ENCODE measurements at places on chromosomes 13 and 19.

GRCh38 chr19:42531313-42531712, 3.0 kb upstream of the CEACAM1 start:
- no peak for DNase-seq

GRCh38 chr13:111663953-111664421, 343.5 kb downstream of the TEX29 start:
- no peak for DNase-seq

GRCh38 chr13:95787356-95788099, 110.6 kb downstream of the DNAJC3 start:
- DNase-seq = no peak

GRCh38 chr19:23525276-23525852, 130.1 kb upstream of the ZNF91 start:
- DNase-seq = no peak

- DNase-seq = no peak
These were observed 605 bp upstream of the TEX30 start for GRCh38 chr13:102774214-102774568.

DNA sequence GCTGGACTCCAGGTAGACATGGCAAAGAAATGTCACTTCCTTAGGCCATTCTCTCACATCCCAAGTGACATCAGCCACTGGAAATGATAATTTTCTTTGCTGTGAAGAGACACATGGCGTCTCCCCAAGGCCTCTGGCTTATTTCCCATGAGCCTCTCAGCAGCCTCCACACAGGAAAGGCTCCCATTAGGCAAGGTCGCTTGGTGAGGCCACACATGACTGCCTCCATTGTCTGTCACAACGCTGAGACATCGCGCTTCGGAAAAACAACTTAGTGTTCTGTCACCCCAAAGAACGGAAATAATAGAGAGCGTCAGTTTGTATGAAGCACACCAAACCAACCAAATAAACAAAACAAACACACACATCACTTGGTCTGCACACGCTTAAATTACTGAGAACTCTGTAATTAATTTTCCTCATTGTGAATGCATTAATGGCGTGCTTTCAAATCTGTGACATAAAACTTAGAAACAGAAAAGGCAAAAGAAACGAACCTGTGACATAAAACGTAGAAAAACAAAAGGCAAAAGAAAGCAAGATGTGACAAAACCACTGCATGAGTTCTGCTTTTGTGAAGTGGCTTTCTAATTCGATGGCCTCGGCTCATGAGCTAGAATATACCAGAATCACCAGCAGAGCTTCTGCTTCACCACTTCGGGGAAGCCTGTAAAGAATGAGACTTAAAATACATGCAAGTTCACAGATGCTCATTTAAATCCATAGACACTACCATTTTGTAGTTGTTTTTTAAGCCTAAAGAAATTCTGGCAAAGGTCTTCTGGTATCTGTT, 404.2 kb upstream of the SGCG start:
- no peak for DNase-seq

DNA sequence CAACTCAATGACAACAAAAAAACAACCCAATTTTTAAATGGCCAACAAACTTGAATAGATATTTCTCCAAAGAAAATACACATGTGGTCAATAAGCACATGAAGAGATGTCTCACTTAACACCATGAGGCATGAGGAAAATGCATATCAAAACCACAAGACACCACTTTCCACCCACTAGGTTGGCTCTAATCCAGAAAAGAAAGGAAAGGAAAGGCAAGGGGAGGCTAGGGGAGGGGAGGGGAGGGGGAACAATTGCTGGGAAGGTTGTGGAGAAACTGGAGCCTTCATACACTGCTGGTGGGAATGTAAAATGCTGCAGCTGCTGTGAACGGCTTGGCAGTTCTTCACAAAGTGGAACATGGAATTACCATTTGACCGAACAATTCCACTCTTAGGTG, 854.3 kb downstream of the UQCRFS1 start:
- no peak for DNase-seq

- no peak for DNase-seq
These were observed 21.1 kb upstream of the POMP start for GRCh38 chr13:28637714-28638355.

DNA sequence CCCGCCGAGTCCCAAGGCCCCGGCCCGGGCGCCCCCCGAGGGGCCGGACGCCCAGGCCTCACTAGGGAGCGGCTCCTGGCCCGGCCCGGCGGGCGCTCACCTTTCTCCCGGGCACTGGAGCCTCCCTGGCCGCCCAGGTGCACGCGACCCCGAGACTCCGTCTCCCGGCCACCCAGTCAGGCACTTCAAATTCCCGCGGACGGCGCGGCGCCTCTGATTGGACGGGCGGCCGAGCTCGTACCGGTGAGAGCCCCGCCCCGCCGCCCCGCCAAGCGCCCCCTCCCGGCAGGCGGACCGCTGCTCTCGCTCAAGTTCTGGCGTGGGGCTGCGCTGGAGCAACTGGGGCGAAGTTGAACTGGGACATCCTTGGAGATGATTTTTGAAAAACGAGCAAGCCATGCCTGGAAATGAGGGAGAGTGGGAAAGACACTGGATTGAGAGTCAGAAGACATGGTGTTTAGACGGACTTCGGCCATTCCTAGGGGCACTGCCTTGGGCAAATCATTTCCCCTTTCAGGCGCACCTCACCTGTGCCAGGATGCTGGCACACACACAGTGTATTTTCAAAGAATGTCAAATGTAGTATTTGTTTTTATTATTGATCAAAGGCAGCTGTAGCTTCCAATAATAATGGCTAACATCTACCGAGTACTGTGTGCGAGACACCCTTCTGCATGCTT, 485.3 kb downstream of the UQCRFS1 start:
- no peak for DNase-seq

GRCh38 chr19:17339088-17339741, 1.9 kb downstream of the GTPBP3 start:
- no peak for DNase-seq

- DNase-seq = no peak
These were observed 138.2 kb upstream of the MAB21L1 start for GRCh38 chr13:35614666-35615065.

- DNase-seq = no peak
These were observed 4.6 kb downstream of the FBXO17 start for GRCh38 chr19:38970664-38971532.

DNA sequence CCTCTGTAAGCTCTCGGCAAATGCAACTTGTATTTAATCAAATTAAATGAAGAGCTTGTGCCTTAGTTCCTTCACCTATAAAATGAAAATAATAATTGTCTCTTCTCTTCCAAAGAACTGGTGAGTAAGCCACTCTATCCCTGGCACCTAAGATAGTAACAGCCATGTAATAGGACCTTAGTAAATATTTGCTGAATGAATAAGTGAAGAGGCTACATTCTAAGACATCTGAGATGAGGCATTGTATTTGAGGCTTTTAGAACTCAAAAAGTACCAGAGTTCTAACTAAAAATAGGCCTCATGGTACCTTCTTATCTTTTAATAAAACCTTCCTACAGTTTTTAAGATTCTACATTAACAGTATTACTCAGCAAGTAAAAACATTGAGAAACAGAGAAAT, 17.3 kb upstream of the DCLK1 start:
- DNase-seq = no peak

- DNase-seq = no peak
These were observed 71.2 kb upstream of the STK24 start for GRCh38 chr13:98648141-98648540.

- DNase-seq = no peak
These were observed 105.1 kb downstream of the FRY start for GRCh38 chr13:32136716-32137115.

DNA sequence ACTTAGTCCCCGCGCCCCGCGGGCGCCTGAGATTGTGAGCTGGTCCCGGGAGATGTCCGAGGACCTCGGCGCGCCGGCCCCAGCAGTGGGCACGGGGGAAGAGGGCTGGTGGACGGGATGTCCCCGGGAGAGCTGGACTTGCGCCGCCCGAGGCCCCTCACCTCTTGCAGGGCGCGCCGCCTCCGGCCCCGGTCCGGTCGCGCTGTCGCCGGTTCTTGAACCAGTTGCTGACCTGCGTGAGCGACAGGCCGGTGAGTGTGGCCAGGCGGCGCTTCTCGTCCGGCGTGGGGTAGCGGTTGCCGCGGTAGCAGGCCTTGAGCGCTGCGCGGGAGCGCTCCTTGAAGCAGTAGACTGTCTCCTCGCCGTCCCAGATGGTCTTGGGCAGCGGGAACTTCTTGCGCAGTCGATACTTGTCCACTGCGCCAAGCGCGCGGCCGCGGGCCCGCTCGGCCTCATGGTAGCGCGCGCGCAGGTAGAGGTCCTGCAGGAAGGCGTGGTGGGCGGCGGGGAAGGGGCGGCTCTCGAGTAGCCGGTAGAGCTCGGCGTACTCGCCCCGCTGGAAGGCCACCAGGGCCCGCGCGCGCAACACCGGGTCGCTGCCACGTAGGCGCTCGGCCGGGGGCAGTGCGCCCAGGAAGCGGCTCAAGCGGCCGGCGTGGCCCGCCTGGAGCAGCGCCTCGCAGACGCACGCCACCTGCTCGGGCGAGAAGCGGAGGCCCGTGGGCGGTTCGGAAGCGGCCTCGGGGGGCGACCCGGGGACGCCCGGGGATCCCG, 984 bp downstream of the SIX5 start:
- DNase-seq = no peak

GRCh38 chr13:52833296-52833875, 15.1 kb downstream of the PCDH8 start:
- DNase-seq = no peak

GRCh38 chr19:18214779-18215433, 11.1 kb upstream of the RAB3A start:
- DNase-seq = no peak

DNA sequence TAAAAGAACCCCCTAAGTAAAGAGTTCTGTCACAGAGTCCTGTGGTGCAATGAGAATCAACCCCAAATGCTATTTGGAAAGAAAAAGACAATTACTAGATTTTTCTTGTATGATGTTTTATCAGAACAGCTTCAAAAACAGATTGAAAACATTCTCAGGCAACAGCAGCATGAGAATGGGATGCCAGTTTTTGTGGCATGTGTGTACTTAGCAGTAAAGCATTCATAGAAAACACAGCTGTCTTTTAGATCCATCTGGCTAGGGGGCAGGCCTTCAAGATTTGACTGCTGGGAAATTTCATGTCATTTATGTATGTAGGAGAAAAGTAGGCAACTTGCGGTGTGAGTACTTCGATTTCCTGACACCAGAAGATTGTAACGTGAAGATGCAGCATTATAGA, 170.5 kb upstream of the HTR2A start:
- no peak for DNase-seq

GRCh38 chr19:11535792-11536595, 2.7 kb upstream of the CNN1 start:
- DNase-seq = peak; percentile 94

GRCh38 chr13:94878602-94879165, 166.3 kb upstream of the SOX21 start:
- no peak for DNase-seq

DNA sequence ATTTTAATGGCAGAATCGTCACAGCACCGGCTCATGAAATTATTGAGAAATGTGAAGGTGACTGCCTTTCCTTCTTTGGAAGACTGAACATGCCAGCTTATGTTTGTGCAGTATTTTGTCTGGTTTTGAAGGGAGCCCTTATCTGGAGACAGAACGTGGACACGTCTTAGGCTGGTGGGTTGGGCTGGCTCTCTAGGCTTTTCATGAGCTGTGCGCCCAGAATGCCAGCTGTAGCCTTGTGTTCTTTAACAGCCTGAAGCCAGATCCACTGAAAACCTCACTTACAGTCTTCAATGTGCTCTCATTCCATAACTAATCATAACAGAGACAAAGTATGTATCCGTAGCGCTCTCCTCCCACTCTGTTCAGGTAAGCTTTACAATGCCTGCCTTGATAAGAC, 184.4 kb upstream of the HTR2A start:
- DNase-seq = no peak

GRCh38 chr13:85366759-85367417, 432.3 kb downstream of the SLITRK6 start:
- DNase-seq = no peak

DNA sequence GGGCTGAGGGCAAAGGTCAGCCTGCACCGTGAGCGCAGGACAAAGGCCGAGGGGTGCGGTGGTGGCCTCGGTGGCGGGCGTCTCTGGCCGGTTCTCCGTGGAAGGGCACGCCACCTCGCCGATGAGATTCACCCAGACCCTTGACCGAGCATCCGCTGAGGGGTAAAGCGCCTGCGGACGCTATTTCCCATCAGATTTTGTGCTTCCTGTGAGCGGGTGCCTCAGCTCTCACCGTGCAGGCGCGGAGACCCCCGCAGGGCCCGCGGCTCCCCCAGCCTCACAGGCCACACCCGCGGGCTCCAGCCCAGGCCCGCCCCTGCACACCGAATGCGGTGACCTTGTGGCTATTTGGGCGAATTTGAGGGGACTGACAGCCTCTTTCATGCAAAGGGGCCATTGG, 348.0 kb downstream of the TEX29 start:
- no peak for DNase-seq

- peak; percentile 7 for DNase-seq
These were observed 2.7 kb downstream of the PIAS4 start for GRCh38 chr19:4009990-4010807.

DNA sequence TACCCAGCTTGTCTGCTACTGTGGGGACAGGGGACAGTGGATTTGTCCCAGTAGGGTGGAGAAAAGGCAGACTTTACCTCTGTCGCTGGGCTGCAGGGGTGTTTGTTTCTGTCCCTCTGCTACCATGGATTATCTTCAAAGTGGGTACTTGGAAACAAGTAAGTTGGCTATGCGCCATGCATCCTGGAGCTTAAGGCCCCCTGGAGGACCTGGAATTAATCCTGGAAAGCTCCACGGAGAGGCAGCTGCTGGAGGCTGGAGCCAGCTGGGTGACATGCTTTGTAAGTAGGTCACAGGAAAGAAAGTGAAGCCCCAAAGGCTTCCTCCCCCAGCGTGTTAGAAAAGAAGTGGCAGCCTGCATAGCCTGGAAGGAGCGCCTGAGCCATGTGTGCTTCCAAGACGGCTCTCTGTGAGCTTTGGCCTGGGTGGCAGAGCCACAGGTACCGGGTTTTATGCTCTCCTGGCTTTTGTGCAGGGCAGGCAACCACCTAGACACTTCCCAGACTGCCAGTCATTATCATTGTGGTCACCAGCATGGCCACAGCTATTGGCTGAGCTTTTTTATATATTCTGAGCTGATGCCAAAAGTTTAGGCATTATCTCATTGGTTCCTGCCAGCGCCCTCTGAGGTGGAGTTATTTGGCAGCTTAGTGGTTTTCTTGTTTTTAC, 9.5 kb downstream of the B3GLCT start:
- DNase-seq = no peak

GRCh38 chr19:30540761-30541160, 168.6 kb downstream of the ZNF536 start:
- no peak for DNase-seq
